ENCODE measurements at places on chromosomes 5 and 9.

DNA sequence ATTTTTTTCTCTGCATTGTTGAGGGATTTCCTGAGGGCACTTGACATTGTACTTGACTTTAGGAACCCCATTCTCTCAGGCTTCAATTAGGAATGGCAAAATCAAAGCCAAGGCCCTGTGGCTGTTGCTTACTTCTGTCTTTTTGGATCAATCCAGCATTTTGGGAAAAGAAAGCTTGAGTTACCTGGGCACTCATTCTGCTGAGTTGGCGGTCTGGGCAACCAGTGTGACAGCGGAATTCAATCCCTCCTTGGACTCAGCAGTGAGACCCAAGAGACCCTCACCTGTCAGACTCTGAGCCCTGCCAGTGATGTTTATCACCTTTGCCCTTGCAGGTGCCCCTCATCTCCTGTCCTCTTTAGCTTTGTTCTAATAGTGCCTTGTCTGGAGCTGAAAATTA, 225.3 kb downstream of the PAPPA start:
- no peaks in the 10 kb centered on the region for H3K4me1 ChIP-seq
- no peak overlapping the region for H3K27ac ChIP-seq
- H3K36me3 ChIP-seq = no peaks in the 10 kb centered on the region
- no peak overlapping the region for H3K4me3 ChIP-seq

DNA sequence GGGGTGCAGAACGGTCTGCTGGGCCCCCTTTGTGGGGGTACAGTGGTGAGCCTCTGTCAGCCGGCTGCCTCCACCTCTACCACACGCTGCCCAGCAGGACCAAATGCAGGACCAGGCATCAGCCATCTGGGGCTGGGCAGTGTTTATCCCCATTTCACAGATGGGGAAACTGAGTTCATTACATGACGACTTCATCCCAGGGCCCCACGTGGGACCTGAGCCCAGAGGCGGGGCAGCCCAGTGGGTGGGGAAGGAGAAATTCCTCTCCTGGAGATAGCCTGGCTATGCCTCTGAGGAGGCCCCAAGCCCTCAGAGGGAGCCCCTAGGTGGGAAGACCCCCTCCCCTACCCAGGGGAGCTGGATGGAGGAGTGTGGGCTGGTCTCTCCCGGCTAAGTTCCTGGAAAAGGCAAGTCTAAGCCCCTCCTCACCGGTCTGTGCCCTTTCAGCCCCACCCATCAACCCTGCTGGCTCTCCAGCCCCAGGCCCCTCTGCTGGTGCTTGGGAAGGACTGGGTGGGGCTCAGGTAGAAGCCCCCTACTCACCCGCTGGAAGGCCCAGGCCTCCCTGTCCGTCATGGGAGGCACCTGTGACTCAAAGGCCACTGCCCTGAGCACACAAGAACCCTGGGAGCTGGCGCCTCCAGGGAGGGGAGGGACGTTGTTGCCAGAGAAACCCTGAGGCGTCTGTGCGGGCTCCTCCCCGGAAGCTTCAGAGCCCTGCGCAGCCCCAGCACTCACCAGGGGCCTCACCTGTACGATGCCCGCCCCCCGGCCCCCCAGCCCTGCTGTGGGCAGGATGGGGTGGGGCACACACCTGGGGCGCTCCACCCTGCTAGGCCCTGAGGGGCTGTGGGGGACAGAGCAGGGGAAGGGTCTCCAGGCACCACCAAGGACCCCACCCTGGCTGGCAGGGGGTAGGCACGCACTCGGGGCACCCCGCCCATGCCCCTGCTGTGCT, 7.4 kb upstream of the CCDC187 start:
- no peak overlapping the region for H3K4me3 ChIP-seq
- no peaks in the 10 kb centered on the region for H3K27me3 ChIP-seq
- no peak overlapping the region for H3K27ac ChIP-seq
- H3K36me3 ChIP-seq = no peaks in the 10 kb centered on the region

GRCh38 chr9:88684046-88684445, 149.1 kb downstream of the NXNL2 start:
- no peaks in the 10 kb centered on the region for H3K27me3 ChIP-seq
- no peaks in the 10 kb centered on the region for H3K36me3 ChIP-seq

DNA sequence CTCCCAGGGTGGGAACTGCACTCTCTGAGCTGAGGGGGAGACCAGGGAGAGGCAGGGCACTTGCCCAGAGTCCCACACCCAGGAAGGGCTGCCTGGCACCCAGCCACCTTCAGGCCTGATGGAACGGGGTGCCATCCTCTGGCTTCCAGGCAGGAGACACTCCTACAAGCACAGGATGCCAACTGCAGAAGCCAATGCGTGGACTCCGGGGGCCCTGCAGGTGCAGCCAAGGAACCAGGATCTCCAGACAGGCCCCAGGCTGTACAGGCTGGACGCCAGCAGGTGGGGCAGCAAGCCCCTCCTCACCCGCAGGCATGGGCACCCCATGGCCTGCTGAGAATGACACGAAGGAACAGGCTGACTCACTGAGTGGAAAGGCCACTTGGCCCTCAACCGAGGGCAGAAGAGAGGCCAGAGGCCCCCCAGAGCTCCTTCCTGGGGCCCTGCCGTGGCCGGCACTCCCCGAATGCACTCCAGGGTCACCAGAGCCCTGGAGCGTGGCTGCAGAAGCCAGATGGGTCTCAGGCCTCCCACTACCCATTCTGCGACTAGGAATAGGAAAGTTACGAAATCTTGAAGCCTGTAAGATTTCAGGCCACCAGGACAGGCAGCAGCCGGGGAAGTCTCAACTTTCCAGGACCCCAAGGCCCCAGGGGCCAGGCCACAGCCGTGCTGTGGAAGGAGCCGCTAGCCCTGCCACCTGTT, 15.7 kb downstream of the NACC2 start:
- H3K4me3 ChIP-seq = no peak overlapping the region
- peak overlapping the region; percentile 38 for H3K27ac ChIP-seq
- DNase-seq = peak; percentile 51
- peaks cover 55% of the 10 kb centered on the region for H3K4me1 ChIP-seq
- no peaks in the 10 kb centered on the region for H3K27me3 ChIP-seq

GRCh38 chr9:133964463-133964862, 27.7 kb downstream of the VAV2 start:
- no peak overlapping the region for H3K27ac ChIP-seq
- H3K27me3 ChIP-seq = no peaks in the 10 kb centered on the region
- no peaks in the 10 kb centered on the region for H3K36me3 ChIP-seq
- no peak for DNase-seq
- H3K4me3 ChIP-seq = no peak overlapping the region
- H3K4me1 ChIP-seq = peaks cover 19% of the 10 kb centered on the region

DNA sequence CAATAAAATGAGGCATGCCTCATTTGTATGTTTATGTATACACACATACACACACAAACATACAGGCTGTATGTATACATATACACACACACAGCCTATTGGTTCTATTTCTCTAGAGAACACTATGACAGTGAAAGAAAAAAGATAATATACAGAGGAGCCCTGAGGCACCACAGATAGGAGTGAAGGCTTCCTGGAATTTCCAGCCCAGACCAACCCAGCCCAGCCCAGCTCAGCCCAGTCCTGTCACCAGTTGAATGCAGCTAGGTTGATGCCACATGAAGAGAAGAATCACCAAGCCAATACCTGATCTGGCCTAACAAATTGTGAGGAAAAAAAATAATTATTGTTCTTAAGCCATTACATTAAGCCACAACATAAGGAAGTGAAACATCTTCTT, 126.9 kb upstream of the PDE4D start:
- no peak overlapping the region for H3K27ac ChIP-seq
- H3K4me1 ChIP-seq = no peaks in the 10 kb centered on the region

DNA sequence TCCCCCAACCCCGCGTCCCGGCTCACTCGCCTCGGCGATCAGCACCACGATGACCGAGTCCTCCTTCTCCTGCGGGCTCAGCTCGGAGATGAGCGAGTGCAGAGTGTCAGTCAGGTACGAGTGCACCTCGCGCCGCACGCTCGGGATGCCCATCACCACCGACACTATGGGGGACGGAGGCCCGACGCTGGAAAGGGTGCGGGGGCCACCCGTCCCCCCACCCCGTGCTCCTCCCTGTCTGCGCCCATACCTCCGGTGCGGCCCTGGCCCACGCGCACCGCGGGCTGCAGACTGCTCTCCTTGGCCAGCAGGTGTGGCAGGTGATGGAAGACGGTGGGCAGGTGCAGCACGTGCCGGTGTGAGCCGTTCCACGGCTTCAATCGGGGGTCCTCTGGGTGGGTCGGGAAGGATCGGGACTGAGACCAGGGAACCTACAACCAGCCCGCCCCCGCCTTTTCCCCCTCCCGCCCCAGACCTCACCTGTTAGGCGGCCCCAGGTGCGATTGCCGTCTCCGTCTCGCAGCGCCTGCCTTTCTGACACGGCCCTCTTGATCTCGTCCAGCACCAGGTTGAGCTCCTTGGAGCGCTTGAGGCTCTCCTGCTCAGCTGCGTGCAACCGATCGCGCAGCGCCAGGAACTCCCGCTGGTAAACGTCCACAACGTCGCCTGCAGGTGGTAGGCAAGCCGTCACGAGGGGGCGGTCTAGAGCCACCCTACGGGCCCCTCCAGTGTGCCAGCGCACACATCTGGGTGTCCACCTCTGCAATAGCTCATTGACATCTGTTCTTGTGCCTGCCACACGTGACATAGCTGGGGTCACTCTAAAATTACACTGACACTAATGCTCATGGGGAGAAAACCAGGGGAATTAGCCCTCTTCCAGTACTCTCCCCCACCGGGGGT, 5.1 kb downstream of the MGAT4B start:
- no peak overlapping the region for H3K4me3 ChIP-seq
- H3K27me3 ChIP-seq = no peaks in the 10 kb centered on the region
- peaks cover 22% of the 10 kb centered on the region for H3K36me3 ChIP-seq
- peak; percentile 90 for DNase-seq
- no peak overlapping the region for H3K27ac ChIP-seq
